Osteoblast (primary cell): ENCODE measurements at places on chromosomes 2 and 18.
A peak's percentile ranks its signal among the peaks of the same experiment; 100 is the strongest.

- DNase-seq: no peak
Measured at GRCh38 chr18:24762511-24762910, 302.1 kb downstream of the HRH4 start.

DNA sequence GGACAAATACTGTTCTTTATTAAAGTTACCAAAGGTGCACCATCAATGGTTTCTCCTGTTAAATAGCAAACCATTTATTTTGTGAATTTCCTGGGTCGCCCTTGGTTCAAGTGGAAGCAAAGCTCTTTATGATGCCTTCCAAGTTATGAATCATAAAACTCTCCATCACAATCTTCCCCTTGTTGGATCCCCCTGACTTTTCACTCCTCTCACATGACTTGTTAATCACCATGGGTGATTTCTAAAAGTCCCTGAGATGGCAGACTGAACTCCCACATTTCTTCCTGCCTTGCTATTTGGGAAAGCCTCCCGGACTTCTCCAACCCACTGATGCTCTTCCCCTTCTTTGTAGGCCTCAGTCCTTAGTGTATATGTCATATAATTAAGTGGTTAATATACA lies 176.0 kb downstream of the THADA start:
- no peak for DNase-seq

GRCh38 chr2:6960659-6961058 lies 43.4 kb downstream of the RNF144A start:
- DNase-seq: no peak

- no peak for DNase-seq
Measured at GRCh38 chr18:49368876-49369440, 91.5 kb downstream of the DYM start.

GRCh38 chr2:152762202-152762601 lies 43.8 kb downstream of the ARL6IP6 start:
- DNase-seq: no peak

DNA sequence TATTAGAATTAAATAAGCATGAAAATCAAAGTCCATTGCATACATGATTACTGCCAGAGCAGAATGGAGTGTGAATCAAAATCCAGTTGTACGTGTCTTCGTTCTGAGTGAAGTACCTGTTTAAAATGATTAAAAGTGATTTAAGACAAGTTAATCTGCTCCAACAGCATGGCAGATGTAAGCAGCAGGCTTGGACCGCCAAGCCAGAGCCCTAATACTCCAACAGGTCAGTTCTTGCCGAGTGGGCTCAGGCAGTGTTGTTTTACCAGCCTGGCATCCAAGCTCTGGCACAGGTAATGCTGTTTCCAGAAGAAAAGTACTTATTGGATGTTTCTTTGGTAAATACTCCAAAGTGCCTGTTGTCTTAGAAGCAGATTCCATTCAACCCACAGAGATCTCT lies 171.4 kb upstream of the EPAS1 start:
- no peak for DNase-seq

- DNase-seq: peak; percentile 61
Measured at GRCh38 chr18:31667185-31667584, 17.2 kb downstream of the B4GALT6 start.

GRCh38 chr2:204354442-204354856 lies 190.8 kb upstream of the PARD3B start:
- DNase-seq: no peak

- DNase-seq: peak; percentile 95
Measured at GRCh38 chr2:217993817-217994463, 8.9 kb downstream of the TNS1 start.

GRCh38 chr2:15918761-15919356 lies 21.5 kb upstream of the MYCN start:
- no peak for DNase-seq
